ENCODE measurements at places on chromosomes 4 and X.

- no peak for DNase-seq
Observed at GRCh38 chrX:80237072-80237471, 183.2 kb upstream of the TENT5D start.

- DNase-seq: no peak
Observed at GRCh38 chrX:114985967-114986592, 31.3 kb downstream of the IL13RA2 start.

DNA sequence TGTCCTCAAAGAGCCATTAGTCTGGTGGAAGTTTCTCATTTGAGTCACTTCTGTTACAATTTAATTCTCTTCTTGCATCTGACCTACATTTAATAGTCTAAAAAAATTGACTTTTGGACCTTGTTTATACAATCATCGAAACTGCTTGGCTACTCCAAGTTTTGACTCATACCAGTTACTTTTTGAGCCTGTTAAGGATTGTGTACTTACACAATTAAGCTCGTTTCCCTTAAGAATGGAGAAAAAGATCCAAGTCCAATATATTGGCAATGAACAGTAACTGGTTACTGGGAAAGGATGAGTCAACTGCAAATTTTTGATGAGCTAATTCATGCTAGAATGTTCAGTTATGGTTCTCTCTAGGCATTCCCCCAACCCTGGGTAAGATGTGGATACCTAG is 58.2 kb downstream of the DCX start:
- DNase-seq: no peak

DNA sequence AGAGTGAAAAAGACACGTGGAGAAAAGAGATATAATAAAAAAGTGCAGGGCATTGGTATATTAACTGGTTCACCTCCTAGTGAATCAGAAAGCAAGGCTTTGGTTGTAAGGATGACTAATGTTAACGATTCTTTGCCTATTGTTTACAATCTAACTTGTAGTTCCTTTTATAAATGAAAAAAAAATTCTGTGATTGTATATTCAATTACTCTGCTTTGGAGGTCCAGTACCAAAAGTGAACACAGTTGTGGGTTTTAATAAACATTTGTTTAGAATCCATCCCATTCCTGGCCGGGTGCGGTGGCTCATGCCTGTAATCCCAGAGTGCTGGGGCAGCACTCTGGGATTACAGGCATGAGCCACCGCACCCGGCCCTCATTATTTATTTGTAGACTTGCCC is 36.9 kb upstream of the PRSS12 start:
- no peak for DNase-seq

Measured in stimulated activated naive B cell treated with anti-CD40 and anti-IgM and Interleukin-4, amounts not matched to agents 10 μg/mL and 1 μg/mL and 100 μg/mL, for 72 hours (primary cell).